Choroid plexus epithelial cell (primary cell): ENCODE measurements at places on chromosomes 4 and X.

- DNase-seq, result no peak
Observed at GRCh38 chr4:96986816-96987215, 1146.9 kb downstream of the PDHA2 start.

DNA sequence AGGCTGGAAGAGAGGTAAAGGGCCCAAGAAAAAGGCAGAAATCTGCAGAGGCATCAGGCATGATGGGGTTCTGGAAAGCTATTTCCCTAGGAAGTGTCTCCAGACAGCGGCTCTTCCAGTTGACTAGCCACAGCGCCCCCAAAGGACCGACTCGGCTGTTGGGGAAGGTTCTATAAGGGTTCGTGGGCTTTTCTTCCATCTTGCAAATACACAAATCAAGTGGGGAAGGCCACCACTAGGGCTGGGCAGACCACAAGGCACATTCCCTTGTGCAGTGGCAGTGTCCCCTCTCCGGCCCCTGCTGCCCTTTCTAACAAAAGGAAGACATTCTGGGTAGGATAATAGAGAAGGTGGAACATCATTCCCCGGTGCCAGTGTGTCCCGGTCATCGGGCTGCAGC, 18.2 kb downstream of the BCOR start:
- DNase-seq, result no peak

DNA sequence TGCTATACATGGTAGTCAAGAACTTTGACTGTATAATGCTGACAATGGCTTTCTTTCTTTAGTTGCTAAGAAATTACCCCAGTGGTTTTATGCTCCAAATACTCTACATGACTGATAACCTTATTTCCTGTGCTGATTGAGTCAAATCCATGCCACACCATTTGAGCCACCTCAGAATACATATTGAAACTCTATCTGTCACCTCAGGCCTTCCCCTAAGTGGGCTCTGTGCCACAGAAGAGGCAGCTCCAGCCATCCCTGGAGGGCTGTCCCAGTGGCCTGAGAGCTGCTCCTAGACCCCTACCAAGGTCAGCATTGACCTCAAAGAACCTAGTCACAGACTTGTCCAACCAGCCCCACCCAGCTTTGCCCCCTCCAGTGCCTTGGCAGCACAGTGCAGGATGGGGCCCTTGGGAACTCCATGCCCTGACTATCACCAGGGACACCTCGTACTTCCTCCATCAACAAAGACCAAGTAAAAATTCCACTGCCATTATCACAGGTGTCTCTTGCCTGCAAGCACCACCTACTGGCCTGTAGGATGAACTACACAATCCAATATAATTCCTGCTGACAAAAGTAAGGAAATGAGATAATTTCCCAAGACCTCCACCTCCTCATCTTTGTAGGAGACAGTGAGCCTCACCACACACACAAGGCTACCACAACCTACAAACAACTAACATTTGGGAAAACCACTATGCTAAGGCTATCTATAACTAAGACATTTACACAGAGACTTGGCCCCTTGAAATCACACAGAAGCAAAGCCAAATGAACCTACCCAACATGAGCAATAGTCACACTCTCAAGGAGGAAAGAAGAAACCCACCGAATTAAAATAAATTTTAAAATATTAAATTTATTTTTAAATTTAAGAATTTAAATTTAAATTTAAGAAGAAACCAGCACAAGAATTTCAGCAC, 239.9 kb downstream of the NKX6-1 start:
- peak; percentile 53 for DNase-seq

DNA sequence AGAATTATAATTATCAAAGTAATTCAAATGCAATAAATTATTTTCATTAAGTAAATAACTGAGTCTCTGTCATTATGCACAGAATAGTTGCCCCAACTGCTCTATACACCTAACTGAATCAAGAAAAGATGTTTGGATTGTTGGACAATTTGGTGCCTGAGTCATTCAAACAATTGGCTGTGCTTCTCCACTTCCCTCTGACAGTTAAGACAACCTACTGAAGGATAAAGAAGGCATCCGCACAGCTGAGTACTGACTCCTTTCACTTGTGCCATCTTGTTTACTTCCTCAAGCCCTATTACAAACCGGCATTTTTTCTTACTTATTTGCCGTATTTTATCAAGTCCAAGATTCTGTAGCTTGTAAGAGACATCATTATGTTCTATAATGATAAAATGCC, 110.6 kb upstream of the C1QTNF7 start:
- no peak for DNase-seq

DNA sequence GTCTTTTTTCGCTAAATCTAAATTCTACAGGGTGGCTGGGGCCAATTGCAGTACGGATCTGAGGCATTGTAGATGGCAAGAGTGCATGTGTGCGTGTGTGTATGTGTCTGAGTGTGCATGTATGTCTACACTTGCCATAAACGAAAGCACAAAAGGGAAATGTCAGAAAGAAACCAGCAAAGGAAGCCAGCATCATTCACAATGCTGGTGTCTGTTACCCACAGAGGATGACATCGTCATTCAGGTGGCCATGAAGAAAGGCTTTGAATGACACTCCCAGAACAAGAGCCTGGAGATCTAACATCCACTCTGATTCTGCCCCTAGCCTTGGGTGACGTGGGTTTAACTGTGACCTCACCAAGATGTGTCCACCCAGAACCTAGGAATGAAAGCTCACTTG, 124.6 kb downstream of the DHRSX start:
- no peak for DNase-seq

- DNase-seq, result peak; percentile 71
Observed at GRCh38 chrX:118519411-118520215, 24.0 kb downstream of the DOCK11 start.

GRCh38 chr4:108959491-108959890, 196.6 kb upstream of the ETNPPL start:
- peak; percentile 65 for DNase-seq

GRCh38 chrX:153886915-153887314, 942 bp upstream of the L1CAM start:
- no peak for DNase-seq

GRCh38 chr4:129641179-129641578, 545.2 kb downstream of the C4orf33 start:
- DNase-seq, result peak; percentile 77

GRCh38 chr4:149426461-149426860, 389.2 kb downstream of the IQCM start:
- peak; percentile 18 for DNase-seq

GRCh38 chrX:127405946-127406345, 586.4 kb downstream of the PRR32 start:
- no peak for DNase-seq

DNA sequence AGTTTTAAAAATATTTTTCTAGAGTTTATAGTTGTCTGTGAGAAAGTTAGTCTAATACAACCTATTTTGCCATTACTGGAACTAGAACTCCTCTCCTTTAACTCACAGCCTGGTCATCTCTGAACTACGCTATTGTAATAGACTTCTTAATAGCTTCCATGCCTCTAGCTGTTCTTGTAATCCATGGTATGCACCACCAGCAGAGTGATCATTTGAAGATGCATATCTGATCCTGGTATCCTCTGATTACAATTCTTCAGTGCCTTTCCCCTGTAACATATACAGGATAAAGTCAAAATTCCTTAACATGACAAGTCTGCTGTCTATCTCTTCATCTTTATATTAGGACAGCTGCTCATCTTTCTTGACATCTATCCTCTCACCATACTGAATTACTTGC, 37.6 kb upstream of the NALF2 start:
- no peak for DNase-seq

DNA sequence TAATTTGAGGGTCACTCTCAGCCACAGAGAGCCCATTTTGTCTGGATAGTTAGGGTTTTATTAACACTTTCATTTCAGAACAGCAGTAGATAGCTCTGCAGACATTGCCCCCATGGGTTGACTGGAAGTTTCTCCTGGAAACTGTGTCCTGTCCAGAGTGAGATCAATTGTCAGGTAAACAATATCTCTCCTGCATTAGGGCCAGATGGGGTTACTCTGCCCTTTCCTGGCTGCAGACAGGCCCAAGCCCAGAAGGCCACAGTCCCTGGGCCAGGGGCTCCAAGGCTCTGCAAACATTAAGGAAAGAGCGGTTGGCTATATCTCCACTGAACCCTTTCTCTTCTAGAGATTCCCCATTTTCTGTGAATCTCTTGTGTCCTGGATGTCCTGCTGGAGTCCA, 436.8 kb upstream of the PRKX start:
- DNase-seq, result no peak

- peak; percentile 9 for DNase-seq
Observed at GRCh38 chrX:34341258-34341657, 209.1 kb upstream of the FAM47A start.

DNA sequence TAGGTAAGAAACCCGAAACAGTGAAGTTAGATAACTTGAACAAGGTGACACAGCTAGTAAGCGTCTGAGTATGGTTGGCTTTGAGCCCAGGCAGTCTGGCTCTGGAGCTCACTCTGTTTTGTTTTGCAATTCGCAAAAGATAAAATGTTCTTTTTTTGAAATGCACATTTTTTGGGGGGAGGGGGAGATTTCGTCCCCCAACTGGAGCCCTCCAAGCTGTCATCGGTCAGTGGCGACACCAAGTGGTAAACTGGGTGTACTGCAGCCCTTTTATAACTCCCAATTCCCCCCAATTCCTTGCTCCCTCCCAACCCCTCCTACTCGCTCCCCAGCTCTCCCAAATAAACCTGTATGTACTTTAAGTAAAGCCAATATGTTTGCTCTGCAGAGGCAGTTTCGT, 2.8 kb upstream of the CLCN5 start:
- peak; percentile 85 for DNase-seq

DNA sequence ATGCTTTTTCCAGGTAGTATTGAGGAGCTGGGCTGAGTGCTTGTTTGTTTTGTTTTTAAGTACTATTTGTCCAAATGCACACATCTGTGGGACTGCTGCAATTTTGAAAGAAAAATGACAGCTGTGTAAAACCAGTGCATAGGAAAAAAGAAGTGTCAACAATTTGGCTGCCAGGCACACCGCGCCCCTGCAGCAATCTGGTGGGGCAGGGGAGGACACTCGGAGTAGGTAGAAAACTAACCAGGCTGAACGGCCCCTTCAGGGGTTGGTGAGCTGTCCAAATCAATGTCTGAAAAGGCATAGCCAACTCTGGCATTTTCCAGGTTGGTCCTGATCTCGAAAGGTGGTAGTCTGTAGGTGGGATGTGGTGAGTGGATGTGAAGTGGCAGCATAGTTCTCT, 1.1 kb downstream of the LDOC1 start:
- no peak for DNase-seq

DNA sequence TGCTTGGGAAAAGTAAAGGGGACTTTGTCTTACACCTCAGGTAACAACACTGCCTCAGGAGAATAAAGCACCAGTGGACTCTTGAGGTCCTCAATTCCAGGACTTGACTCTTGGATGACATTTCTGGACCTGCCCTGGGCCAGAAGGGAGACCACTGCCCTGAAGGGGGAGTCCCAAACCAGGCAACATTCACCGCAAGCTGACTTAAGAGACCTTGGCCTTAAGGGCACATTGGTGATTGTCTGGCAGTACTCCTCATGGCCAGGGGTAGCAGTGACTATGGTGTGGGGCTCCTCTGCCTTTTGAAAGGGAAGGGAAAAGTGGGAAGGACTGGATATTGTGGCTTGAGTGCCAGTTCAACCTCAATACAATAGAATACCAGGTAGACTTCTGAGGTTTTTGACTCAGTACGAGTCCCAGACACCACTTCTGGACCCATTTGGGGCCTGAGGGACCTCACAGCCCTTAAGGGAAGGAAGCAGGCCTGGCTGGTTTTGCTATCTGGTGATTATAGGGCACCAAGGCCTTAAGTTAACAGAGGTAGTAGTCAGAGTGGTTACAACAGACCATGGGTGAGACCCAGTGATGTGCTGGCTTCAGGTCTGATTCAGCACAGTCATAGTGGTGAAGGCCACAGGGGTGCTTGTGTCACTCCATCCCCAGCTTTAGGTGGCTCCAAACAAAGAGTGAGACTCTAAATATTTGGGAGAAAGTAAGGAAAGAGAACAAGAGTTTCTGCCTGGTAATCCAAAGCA, 121.2 kb upstream of the TET2 start:
- DNase-seq, result no peak

DNA sequence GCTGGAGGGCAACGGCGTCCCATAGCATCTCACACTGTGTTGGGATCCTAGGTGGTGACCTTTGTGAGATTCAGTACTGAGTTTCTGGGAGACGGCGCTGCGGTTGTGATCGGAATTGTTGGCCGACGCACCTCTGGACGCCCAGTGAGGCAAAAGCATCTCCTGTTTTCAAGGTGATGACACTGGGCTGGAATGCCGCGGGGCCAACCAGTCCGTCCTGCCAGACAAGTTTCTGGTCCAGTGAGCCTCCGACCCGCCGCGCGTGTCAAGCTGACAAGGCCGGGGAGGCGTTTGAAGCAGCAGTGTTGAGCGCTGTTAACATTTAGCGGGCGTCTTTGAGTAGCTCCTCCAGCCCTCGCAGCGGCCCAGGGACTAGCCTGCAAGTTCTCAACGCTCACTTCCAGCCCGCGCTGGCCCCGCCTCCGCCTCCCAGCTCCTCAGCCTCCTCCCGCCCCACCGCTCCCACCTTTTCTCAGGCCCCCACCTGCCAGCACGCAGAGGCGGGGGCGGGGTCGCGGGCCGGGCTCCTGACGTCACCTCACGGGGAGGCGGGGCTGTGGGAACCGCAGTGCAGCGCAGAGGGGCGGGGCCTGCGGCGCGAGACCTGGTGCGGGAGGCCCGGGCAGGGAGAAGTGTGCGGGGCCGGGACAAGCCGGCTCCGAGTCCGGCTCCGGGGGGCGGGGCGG, 482 bp upstream of the CDS1 start:
- peak; percentile 62 for DNase-seq

GRCh38 chrX:80022363-80023031, 7.9 kb downstream of the TBX22 start:
- no peak for DNase-seq

DNA sequence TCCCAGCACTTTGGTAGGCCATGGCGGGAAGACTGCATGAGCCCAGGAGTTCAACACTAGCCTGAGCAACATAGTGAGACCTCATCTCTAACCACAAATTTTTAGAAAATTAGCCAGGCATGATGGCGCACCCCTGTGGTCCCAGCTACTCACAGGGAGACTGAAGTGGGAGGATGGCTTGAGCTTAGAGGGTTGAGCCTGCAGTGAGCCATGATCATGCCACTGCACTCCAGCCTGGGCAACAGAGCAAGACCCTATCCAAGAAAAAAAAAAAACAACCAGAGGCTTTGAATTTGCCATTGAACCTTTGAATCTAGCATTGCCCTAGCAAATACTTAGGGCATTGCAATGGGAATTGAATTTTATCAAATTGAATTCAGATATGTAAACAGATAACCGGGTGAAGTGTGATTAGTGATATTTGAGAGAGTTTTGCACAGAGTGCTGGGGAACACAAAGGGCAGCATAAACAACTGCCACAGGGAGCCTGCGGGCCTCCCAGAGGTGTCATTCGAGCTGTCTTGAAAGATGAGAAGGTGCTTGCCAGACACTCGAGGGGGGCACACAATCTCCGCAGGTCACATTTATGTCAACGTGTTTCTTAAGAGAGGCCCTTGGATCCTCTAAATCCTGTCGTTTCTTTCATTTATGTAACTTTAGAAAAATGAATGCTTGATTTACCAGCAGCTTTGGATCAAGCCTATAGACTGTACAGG, 200.3 kb downstream of the AASDH start:
- DNase-seq, result peak; percentile 4

- no peak for DNase-seq
Observed at GRCh38 chr4:169102026-169102425, 92.0 kb upstream of the CBR4 start.
